Large intestine (tissue), 12 donors: ENCODE measurements at places on chromosomes 1 and 21. TPM values are rescaled to one million over a fixed set of nuclear protein-coding genes. Genes with fewer than 3 reads are reported as not detected.
A peak's percentile ranks its signal among the peaks of the same experiment; 100 is the strongest.

GRCh38 chr21:24023936-24024335, 1583.3 kb downstream of the MRPL39 start:
- no peaks in the 10 kb centered on the region for H3K27me3 ChIP-seq
- no peaks in the 10 kb centered on the region for H3K4me1 ChIP-seq
- no peak for DNase-seq
- no peaks in the 10 kb centered on the region for H3K36me3 ChIP-seq
- no peak overlapping the region for H3K4me3 ChIP-seq

DNA sequence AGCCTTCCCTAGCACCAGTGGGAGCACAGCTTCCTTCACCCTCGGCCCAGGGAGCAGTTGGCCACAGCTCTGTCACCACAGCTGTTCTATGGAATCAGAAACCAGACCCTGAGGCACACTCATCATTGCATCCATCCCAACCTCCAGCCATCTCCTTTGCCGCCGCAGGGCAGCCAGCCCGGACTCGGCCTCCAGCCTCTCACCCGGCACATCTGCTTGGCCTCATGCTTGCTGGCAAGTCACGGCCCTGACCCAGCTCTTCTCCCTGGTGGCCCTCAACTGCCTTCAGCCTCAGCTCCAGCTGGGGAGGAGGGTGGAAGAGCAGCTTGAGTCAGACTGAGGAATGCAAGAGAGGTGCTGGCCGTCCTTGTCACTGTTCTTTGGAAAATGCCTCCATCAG, 59.8 kb downstream of the TOR1AIP2 start:
- H3K4me3 ChIP-seq: no peak overlapping the region
- DNase-seq: no peak
- no peak overlapping the region for H3K27ac ChIP-seq
- H3K36me3 ChIP-seq: no peaks in the 10 kb centered on the region
- H3K4me1 ChIP-seq: peaks cover 11% of the 10 kb centered on the region

DNA sequence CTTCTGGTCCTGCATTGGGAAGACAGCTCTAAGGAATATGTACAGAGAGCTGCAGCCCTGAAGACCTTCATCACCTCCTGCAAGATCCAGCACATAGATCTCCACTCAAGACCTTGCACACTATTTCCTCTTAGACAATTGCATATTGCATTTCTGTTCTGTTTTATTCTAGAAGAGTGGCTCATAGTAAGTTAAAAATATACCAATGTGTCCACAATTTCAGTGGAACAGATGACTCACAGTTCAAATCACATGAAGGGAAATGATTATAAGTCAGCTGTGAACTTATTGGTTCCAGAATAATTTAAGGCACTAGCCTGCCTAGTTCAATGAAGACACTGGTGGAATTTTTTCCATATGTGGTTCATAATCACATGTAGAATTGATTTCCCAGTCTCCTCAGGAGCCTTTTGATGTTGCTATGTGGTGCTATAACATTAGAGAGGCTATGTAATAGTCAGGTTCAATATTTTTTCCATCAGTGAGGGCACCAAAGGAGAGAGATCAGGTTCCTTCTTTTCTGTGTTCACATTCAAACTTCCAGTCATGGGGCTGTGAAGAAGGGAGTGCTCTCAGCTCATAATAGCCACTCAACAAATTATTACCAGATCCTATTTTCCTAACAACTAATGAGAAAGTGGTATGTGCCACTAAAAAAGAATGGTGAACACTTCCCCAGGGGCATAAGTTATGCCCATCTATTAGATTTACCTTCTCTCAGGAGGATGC, 9.8 kb upstream of the AK5 start:
- H3K27me3 ChIP-seq: peaks cover 9% of the 10 kb centered on the region
- no peaks in the 10 kb centered on the region for H3K36me3 ChIP-seq
- no peak overlapping the region for H3K27ac ChIP-seq
- DNase-seq: no peak
- H3K4me3 ChIP-seq: no peak overlapping the region

DNA sequence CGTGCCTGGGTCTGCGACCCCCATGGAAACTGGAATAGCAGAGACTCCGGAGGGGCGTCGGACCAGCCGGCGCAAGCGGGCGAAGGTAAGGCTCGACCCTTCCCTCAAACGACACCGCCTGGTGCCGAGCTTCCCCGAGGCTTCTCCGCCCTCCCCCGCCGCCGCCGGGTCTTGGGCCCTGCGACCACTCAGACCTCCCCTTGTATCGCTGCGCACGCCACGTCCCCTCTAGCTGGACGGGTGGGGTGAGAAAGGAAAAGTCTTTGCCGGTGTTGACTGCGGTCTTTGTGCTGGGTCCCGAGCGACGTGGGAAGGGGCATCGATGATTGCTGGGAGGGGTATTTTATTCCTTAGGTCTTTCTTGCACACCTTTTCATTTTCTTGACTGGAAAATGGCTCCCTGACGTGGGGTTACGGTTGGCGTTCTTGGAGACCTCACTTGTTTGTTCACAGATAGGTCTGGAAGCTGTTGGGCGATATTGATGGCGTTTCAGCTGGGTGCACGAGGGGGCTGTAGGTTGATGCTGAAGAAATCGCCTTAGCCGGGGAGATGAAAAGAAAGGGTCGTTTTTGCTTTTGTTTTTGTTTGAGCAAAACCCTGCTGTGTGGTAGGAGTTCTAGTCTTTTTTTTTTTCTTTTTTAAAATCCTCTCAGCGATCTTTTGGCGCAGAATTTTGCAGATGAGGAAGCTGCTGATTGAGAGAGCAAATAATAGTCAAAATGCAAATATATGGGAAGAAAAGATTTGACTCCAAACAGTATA, 776 bp downstream of the KDM1A start:
- H3K4me3 ChIP-seq: peak overlapping the region; percentile 99
- no peaks in the 10 kb centered on the region for H3K4me1 ChIP-seq
- no peaks in the 10 kb centered on the region for H3K36me3 ChIP-seq
- peak; percentile 78 for DNase-seq
- H3K27ac ChIP-seq: peak overlapping the region; percentile 71

DNA sequence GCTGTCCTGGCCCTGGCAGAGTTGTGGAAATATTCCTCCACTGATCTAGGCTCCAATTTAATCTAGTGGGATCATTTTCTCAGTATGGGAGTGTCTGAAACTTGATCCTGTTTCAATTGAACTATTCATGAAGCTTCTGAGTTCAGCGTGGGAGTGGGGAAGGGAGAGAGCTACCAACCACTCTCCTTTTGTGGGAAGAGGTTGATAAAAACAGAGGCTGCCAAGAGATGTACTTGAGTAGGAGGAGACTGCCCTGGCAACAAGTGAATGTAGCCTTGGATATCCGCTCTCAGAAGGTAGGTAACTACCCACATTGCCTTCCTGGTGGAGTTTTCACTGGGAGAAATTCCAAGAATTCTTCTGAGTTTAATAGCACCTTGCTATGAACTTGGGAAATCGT, at the start of gene CTXND2:
Gene CTXND2, plus strand, starts transcription at position 119 of the 400 bp plus-strand sequence. CDS start 25,179 bp downstream, outside the sequence.
- no peak within 1 kb of the TSS for H3K27ac ChIP-seq
- no peaks in the 10 kb centered on the region for H3K27me3 ChIP-seq
- no peaks in the 10 kb centered on the region for H3K36me3 ChIP-seq
- H3K4me3 ChIP-seq: no peak within 1 kb of the TSS

DNA sequence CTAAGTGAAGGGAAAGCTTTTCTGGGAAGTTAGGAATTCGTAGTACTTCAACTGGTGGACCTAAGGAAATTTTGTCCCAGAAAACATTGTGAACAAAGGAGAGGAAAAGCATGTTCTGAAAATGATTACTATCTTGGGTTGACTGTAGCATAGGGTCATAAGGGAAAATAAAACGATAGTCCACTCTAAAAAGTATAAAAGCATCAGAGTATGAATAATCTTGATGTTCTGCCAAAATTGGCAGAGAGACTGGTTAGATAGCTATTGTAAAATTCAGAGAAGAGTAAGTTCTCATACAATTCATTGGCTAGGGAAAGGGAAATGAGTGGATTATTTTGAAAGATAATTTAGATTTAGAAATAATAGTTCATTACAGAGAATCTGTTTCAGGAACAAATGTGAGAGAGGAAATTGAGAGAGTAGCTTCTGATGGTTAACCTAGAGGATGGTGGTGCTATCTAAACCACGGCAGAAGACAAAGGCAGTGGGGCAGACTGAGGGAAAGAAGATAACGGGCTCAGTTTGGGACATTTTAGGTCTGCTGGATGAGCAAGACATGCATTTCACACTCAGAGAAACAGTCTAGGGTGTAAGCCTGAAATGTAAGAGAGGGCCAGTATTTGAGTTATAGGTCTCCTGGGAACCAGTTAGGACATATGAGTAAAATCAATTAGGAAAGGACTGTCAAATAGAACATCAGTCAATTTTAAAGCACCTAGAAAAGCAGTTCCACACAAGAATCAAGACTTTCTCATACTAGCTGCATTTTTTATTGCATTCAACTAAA, 799.3 kb upstream of the CXADR start:
- no peak overlapping the region for H3K4me3 ChIP-seq
- no peaks in the 10 kb centered on the region for H3K27me3 ChIP-seq
- H3K27ac ChIP-seq: no peak overlapping the region
- DNase-seq: no peak
- no peaks in the 10 kb centered on the region for H3K4me1 ChIP-seq

DNA sequence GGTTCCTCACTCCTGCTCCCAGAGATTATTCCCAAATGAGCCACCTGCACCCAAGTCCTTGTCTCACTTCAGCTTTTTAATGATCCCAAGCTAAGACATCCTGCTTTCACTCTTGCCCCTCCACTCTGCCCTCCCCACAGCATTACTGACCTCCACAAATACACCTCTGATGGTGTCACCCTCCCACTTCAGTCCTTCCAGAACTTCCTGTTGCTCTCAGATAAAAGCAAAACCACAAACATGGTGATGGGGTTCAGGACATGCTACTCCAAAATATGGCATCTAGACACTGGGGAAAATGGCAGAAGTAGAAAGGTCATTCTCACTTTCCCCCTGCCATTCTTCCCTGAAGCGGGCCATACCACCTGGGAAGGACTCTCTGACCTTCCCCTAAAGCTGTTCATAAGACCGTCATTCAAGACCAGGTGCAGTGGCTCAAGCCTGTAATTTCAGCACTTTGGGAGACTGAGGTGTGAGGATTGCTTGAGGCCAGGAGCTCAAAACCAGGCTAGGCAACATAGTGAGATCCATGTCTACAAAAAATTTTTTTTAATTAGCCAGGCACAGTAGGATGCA, 65.8 kb upstream of the KLHDC7A start:
- no peak overlapping the region for H3K4me3 ChIP-seq
- DNase-seq: no peak
- H3K4me1 ChIP-seq: no peaks in the 10 kb centered on the region
- H3K27me3 ChIP-seq: no peaks in the 10 kb centered on the region

The PRXL2B gene
- 120 TPM for polyA plus RNA-seq

The OBSCN gene
- polyA plus RNA-seq: 58.9 TPM

- H3K36me3 ChIP-seq: no peaks in the 10 kb centered on the region
- H3K27ac ChIP-seq: no peak overlapping the region
- peaks cover 5% of the 10 kb centered on the region for H3K4me1 ChIP-seq
These were observed 370.3 kb upstream of the ADGRL2 start for GRCh38 chr1:81430236-81430938.

DNA sequence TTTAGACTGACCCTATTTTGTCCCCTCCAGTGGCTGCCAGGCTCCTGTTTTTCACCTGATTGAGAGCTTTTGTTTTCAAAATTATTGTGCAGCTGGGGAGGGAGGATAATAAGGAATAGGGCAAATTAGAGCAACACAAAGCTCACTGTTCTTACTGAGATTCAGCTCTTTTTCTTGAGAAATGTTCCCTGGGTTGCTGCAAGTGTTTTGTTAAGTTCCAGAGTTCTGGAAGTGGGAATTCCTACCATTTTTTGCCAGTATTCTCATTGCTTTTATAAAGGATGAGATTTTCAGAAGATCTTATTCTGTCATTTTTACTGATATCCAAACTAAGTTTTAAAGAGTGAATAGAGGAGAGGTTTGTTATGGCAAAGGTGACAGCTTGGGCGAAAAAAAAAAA, 417.7 kb downstream of the SIPA1L2 start:
- H3K4me1 ChIP-seq: no peaks in the 10 kb centered on the region
- no peaks in the 10 kb centered on the region for H3K27me3 ChIP-seq
- H3K4me3 ChIP-seq: no peak overlapping the region
- H3K36me3 ChIP-seq: no peaks in the 10 kb centered on the region
- H3K27ac ChIP-seq: no peak overlapping the region
- DNase-seq: no peak

The DSCAM gene
- 0.85 TPM for polyA plus RNA-seq

- no peak for DNase-seq
- H3K4me1 ChIP-seq: no peaks in the 10 kb centered on the region
- H3K27ac ChIP-seq: no peak overlapping the region
- no peaks in the 10 kb centered on the region for H3K27me3 ChIP-seq
- H3K4me3 ChIP-seq: no peak overlapping the region
These were observed 97.8 kb upstream of the ZC3H11B start for GRCh38 chr1:219710529-219711194.

- no peak overlapping the region for H3K27ac ChIP-seq
- H3K27me3 ChIP-seq: peaks cover 6% of the 10 kb centered on the region
- H3K36me3 ChIP-seq: no peaks in the 10 kb centered on the region
These were observed 292.0 kb upstream of the PLXNA2 start for GRCh38 chr1:208536212-208536611.

GRCh38 chr1:37865348-37866120, 6.1 kb upstream of the MTF1 start:
- peaks cover 57% of the 10 kb centered on the region for H3K36me3 ChIP-seq
- H3K4me3 ChIP-seq: no peak overlapping the region
- no peak for DNase-seq
- H3K27me3 ChIP-seq: no peaks in the 10 kb centered on the region
- H3K27ac ChIP-seq: no peak overlapping the region
- peaks cover 10% of the 10 kb centered on the region for H3K4me1 ChIP-seq

- DNase-seq: no peak
- no peak overlapping the region for H3K27ac ChIP-seq
- H3K4me1 ChIP-seq: no peaks in the 10 kb centered on the region
- no peak overlapping the region for H3K4me3 ChIP-seq
- H3K27me3 ChIP-seq: peaks cover 14% of the 10 kb centered on the region
These were observed 112.9 kb upstream of the ZNF678 start for GRCh38 chr1:227450489-227450888.

The PDZK1 gene
- 62.3 TPM for polyA plus RNA-seq

The NBPF6 gene
- not detected for polyA plus RNA-seq
